ENCODE measurements at places on chromosomes 12 and 14. TPM values are rescaled to one million over a fixed set of nuclear protein-coding genes. Genes with fewer than 3 reads are reported as not detected.
A peak's percentile ranks its signal among the peaks of the same experiment; 100 is the strongest.

The PYGL gene
- total RNA-seq, result not detected

The RNASE2 gene
- not detected for total RNA-seq

The CCDC177 gene
- not detected for total RNA-seq

The A2M gene
- not detected for total RNA-seq

The OR11H12 gene
- not detected for total RNA-seq

The TAS2R7 gene
- not detected for total RNA-seq

DNA sequence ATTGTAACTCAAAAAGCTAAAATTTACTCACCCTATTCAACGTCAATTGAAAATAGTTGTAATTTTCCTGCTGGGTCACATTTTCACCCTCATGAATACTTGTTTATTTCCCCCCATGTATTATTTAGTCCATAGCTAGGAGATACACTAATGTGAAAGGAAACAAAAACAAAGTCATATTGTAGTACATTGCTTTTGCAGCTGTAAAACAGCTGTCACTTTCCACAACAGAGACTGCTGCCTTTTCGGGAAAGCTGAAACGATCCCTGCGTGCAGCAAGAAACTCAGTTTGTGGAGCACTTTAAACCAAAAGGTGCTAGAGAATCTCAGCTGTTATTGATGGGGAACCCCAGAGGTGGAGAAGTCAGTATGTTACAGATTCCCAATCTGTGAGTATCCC is 4.3 kb downstream of the RACGAP1 start:
- DNase-seq, result no peak

DNA sequence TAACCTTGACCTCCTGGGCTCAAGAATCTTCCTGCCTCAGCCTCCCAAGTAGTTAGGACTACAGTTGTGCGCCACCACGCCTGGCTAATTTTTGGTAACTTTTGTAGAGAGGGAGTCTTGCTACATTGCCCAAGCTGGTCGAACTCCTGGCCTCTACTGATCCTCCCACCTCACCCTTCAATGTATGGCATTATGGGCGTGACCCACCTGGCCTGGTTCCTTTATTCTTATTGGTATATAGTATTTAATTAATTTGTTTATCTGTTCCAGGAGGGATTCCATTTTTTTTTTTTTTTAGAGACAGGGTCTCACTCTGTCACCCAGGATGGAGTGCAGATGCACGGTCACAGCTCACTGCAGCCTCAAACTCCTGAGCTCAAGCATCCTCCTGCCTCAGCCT is 40.9 kb upstream of the EAPP start:
- no peak for DNase-seq

GRCh38 chr14:39266525-39266870 is 32.8 kb downstream of the MIA2 start:
- peak; percentile 48 for DNase-seq

DNA sequence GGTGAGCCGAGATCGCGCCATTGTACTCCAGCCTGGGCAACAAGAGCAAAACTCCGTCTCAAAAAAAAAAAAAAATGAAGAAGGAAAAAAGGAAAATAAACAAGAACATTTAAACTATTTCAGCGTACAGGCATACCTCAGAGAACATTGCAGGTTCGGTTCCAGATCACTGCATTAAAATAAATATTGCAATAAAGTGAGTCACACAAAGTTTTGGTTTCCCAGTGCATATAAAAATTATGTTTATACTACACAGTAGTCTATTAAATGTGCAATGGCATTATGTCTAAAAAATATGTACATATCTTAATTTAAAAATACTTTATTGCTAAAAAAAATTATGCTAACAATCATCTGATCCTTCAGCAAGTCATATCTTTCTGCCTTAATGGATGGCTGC is 53.5 kb upstream of the PLEKHG6 start:
- no peak for DNase-seq

DNA sequence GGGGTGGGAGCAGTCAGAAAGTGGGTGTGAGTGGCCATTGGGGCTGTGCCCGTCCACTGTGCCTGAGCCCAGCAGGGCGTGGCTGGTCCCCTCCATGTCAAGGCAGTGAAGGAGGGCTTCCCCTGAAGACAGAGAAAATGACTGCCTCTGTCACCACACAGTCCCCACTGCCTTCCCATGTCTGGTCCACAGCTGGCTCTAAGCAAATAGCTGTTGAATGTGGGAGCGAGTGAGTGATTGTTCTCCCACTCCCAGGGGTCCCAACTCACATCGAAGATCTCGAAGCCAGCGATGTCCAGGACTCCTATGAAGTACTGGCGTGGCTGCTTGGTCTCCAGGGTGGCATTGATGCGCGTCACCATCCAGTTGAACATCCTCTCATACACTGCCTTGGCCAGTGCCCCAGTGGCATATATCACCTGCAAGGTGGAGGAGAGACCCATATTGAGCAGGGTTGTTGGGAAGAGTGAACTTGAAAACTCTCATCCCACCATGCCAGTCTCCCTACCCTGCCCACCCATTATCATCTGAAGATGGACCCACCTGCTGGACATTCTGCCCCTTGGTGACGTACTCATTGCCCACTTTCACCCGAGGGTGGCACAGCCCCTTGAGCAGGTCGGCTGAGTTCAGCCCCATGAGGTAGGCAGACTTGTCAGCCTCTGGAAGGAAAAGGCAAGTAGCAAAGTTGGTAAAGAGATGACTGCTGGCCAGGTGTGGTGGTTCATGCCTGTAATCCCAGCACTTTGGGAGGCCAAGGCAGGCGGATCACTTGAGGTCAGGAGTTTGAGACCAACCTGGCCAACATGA is 6.6 kb downstream of the MYH7 start:
- DNase-seq, result no peak

- peak; percentile 29 for DNase-seq
Measured at GRCh38 chr14:70888681-70889175, 18.5 kb upstream of the PCNX1 start.

DNA sequence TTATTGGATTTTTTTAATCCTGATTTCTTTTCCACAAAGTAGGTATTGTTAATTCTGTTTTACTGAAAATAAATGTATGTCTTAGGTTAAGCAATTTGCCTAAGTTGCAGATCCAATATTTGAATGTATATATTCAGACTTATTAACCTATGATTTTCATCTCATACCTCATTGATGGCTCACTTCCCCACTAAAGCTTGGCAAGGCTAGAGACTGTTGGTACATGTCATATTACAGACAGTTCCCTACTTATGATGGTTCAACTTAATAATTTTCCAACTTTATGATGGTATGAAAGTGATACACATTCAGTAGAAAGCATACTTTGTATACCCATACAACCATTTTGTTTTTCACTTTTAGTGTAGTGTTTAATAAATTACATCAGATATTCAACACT is 33.2 kb upstream of the KCNH3 start:
- DNase-seq, result no peak

DNA sequence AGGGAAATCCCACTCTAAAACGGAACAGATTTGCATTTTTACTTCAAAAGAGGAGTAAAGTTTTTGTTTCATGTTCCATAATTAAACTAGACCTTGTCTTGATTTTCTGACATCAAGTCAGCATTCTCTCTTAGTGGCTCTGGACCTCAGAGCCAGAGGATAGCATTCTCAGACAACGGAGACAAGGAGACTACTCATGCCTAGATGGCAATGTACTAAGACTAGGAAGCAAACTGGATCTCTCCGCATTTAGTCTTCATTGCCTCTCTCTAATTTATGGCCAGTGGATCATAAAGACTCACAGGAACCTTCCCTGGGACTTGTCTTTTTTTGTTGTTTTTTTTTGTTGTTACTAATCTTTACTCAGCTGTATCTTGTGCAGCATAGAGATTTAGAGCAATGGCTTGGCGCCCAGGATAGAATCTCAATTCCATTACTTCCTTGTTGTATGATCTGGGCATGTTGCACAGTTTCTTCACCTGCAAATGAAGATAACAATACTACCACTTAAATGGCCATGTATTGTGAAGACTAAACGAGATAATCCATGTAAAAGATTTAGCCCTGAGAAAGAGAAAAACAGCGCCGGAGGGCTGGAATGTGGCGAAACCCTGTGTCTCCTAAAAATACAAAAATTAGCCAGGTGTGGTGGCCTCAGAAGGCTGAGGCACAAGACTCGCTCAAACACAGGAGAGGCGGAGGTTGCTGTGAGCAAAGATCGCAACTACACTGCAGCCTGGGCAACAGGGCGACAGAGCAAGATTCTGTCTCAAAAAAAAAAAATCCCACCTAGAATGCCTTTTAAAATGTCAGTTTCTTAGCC is 4.0 kb upstream of the GEMIN2 start:
- DNase-seq, result no peak

DNA sequence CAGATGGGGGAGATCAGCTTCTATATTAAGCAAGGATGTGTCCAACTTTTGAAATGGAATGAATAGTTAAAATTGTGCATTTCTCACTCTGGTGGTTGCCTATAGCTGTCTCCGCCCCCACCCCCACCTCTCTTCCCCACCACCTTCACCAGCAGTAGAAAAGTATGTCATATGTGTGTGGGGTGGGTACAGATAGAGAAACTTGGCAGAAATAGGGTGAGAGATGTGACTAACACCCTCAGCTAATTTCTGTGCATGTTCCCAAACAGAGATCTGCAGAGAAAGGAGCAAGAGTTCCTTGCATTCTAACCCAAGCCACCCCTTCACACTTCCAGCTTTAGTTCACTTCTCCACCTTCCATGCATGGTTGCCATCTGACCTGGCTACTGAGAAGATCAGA is 980.1 kb downstream of the NRXN3 start:
- no peak for DNase-seq

GRCh38 chr14:49297102-49297501 is 289.1 kb downstream of the RPS29 start:
- DNase-seq, result no peak

DNA sequence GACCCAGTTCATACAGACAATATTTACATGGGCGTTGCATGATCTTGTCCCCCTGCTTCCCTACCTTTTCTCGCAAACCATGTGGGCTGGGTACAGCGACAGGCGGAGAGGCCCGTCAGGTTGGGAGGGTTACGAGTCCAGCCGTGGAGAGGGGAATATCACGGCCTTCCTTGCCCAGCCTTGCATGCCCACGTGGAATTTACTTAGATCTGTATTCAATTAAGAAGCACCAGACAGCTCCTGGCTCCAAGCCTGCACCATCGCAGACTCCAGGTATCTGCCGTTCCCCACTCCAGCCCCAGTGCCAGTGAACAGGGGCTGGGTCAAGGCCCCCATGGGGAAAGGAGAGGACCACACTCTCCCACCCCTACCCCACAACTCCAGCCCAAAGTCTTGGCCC is 29.8 kb downstream of the BCL11B start:
- DNase-seq, result peak; percentile 34

DNA sequence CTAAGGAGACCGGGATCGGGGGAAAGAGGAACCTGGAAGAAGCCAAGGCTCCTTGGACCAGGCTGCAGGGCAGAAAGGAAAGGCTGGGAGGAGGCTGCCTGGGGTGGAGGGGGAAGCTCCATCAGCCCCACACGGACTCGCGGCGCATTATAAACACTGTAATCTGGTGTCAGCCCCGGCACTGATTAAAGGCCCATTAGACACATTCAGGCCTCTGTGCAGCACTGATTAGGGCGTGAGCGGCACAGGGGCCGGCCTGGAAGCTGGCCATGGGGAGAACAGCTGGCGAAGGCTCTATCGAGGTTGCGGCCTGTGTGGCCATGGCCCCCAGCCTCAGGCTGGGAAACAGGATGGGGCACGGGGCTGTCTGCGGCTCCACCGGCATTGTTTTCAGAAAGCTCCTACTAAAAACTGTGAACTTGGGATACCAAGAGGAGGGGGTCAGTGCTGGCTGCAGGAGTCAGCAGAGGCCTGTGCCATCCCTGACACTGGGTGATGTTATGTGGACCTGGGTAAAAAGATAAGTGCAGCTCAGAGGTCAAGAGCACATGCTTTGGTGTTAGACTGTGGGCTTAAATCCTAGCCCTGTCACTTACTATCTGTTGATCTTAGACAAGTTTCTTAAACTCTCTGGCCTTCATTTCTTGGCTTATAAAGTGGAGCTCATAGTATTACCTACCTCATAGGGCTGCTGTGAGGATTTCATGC is 10.6 kb downstream of the ACVRL1 start:
- no peak for DNase-seq

DNA sequence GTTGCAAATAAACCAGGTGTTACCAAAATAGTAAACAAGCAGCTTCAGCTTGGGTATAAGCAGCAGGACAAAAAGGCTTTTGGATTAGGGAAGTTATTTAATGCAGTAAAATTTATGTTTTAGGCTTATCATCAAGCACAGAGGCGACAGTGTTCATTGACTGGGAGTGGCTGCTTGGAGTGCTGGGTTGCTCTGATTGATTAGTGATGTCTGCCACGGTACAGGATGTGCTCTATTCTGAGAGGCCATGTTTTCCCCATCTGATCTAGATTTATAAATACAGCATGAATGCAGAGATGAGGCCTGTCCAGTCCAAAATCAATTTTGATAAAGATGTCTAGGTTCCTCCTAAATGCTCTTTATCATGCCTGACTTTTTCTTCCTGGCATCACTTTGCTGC is 83.5 kb downstream of the MAP1LC3B2 start:
- no peak for DNase-seq

GRCh38 chr12:49059299-49060171 is 1.1 kb downstream of the KMT2D start:
- DNase-seq, result peak; percentile 37

- DNase-seq, result peak; percentile 91
Measured at GRCh38 chr14:81219210-81219758, 1.5 kb downstream of the GTF2A1 start.
